ENCODE measurements at places on chromosomes 3 and 15. TPM values are rescaled to one million over a fixed set of nuclear protein-coding genes. Genes with fewer than 3 reads are reported as not detected.

The GASK1A gene
- total RNA-seq = 0.14 TPM

The GOLGA8H gene
- total RNA-seq = not detected

The BDH1 gene
- 77.7 TPM for total RNA-seq

The C2CD4A gene
- not detected for total RNA-seq

The PCLAF gene
- 1.5 TPM for total RNA-seq

The ATP2B2 gene
- not detected for total RNA-seq

The PAQR5 gene
- total RNA-seq = not detected

The APH1B gene
- 28.5 TPM for total RNA-seq

The ZNF385D gene
- total RNA-seq = not detected

GRCh38 chr3:31167666-31168065 lies 273.2 kb upstream of the GADL1 start:
- no peaks in the 10 kb centered on the region for H3K36me3 ChIP-seq
- no peak overlapping the region for H3K27ac ChIP-seq
- H3K27me3 ChIP-seq = no peaks in the 10 kb centered on the region

GRCh38 chr3:34882764-34883163 lies 756.6 kb upstream of the ARPP21 start:
- no peaks in the 10 kb centered on the region for H3K27me3 ChIP-seq
- no peak overlapping the region for H3K4me3 ChIP-seq
- no peaks in the 10 kb centered on the region for H3K4me1 ChIP-seq
- no peak for DNase-seq
- no peak overlapping the region for H3K27ac ChIP-seq

DNA sequence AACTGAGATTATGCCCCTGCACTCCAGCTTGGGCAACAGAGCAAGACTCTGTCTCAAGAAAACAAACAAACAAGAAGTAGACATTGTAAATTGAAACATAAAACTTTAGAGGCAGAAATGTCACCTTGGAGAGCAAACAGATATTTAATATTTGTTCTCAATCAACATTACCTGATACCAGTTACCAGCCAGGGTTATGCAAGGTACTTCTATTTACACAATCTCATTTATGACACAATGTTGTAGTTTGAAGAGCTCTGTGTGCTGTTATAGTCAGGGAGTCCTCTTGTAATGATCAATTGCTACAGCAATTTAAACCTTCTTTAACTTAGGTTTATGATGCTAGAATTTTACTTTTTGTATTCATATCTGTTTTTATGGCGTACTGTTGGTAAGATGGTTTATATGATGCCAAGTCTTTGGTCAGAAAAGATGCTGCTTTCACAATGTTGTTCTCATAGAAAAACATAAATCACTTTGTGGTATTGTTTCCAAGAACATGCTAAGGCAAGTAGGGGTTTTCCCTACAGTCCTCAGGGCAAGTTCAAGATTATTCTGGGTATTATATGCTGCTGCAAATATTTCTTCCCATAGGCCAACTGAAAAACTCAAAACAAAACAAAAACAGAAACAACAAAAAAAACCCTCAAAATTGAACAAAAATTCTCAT lies 173.5 kb downstream of the TNIK start:
- no peak for DNase-seq
- H3K4me3 ChIP-seq = peak overlapping the region; percentile 29
- no peak overlapping the region for H3K27ac ChIP-seq
- peaks cover 7% of the 10 kb centered on the region for H3K36me3 ChIP-seq
- H3K27me3 ChIP-seq = no peaks in the 10 kb centered on the region
- H3K4me1 ChIP-seq = peaks cover 45% of the 10 kb centered on the region

DNA sequence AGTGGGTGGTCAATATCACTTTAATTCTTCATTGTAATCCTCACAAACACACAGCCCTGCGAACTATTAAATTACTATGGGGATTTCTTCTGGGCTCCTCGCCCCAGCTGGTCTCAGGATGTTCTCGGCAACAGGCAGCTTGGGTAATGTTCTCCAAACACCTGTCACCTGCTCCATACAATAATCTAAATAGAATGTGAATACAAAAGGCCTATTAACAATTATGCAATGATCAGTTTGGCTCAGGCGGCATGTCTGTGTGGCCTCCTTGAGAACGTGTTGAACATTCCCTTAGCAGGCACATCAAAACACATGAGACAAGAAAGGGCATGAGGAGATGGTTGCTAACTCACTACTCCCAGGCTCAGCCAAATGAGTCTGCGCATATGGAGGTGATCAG lies 158.6 kb upstream of the KBTBD8 start:
- H3K4me1 ChIP-seq = no peaks in the 10 kb centered on the region
- H3K27me3 ChIP-seq = peaks cover 5% of the 10 kb centered on the region
- no peak overlapping the region for H3K27ac ChIP-seq
- DNase-seq = no peak

DNA sequence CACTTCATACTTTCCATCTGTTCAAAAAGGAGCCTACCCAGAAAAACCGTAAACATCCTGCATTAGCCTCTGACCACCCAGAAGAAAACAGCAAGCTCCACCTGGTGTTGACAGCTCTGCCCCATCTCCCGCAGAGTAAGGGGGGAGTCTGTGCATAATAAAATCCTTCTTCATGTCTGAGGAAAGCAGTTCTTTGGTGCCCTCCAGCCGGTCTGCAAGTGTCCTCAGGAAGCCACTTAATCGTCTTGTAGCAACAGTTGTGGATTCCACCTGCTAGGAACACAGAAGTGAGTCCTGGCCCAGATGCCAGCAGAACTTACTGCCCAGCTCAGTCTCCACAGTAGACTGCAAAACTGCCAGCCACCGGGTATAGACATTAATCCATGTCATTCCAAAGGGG lies 22.5 kb downstream of the RIOX2 start:
- no peaks in the 10 kb centered on the region for H3K27me3 ChIP-seq
- peaks cover 57% of the 10 kb centered on the region for H3K36me3 ChIP-seq
- H3K4me1 ChIP-seq = no peaks in the 10 kb centered on the region

DNA sequence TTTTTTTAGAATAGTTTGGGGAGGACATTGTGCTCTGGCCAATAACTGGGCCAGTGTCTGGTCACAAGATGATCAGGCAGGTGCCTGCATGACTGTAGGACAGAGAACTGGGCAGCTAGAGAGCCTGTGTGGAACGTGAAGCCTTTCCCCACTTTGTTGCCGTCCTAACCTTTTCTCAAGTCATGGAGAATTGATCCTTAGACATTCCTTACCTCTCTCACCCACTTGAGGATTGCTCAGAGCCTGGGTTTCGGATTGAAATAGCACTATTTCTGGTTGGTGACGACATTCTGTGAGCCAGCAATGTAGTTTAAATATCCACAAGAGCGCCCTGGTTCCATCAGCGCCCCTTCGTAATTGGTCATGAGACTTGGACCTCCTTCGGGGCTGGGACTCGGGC lies 138.4 kb downstream of the IGF1R start:
- no peaks in the 10 kb centered on the region for H3K36me3 ChIP-seq
- no peak overlapping the region for H3K27ac ChIP-seq
- H3K4me3 ChIP-seq = no peak overlapping the region
- peaks cover 72% of the 10 kb centered on the region for H3K4me1 ChIP-seq
- peaks cover 4% of the 10 kb centered on the region for H3K27me3 ChIP-seq
- DNase-seq = no peak

DNA sequence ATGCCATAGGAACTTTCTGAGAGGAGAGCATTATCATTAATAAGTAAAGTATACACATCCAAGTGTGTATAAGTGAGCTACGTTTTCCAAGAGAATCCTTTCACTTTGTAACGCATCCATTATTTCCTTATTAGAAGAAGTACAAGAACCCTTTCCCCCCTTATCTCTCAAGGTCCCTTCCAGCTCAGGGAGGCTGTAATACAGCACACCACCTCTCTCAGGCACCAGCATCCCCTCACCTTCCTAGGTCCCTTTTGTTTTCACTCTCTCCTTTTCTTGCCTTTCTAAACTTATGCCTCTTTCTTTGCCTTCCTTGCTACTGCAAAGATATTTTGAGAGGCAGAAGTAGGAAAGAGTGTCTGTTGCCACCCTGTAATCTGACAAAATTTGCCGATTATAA lies 446.0 kb downstream of the GRM7 start:
- no peaks in the 10 kb centered on the region for H3K4me1 ChIP-seq
- H3K4me3 ChIP-seq = no peak overlapping the region
- no peaks in the 10 kb centered on the region for H3K36me3 ChIP-seq
- DNase-seq = no peak

DNA sequence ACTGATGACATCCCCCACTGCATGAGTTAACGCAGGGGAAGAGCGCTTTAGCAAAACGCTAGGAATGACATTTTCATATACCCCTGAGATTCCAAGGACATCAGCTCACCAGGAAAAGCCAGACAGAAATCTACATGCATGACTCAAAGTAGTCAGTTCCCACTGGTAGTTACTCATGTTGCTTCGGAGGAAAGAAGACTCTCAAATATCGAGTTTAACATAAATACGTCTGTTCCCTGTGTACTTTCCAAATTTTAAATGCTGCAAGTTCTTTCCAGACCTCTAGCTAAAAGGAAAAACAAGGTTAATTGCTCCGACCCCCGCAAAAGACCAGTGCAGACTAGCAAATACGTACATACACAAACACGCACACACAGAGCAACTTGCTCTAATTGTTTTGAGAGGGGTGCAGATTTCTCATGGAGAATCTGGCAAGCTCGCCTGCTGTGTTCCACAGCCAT lies 115.4 kb upstream of the PRICKLE2 start:
- H3K4me3 ChIP-seq = no peak overlapping the region
- H3K27ac ChIP-seq = no peak overlapping the region
- peaks cover 7% of the 10 kb centered on the region for H3K27me3 ChIP-seq
- no peaks in the 10 kb centered on the region for H3K4me1 ChIP-seq

- peaks cover 68% of the 10 kb centered on the region for H3K4me1 ChIP-seq
- H3K27me3 ChIP-seq = no peaks in the 10 kb centered on the region
- DNase-seq = no peak
- H3K4me3 ChIP-seq = peak overlapping the region; percentile 95
- no peaks in the 10 kb centered on the region for H3K36me3 ChIP-seq
- H3K27ac ChIP-seq = peak overlapping the region; percentile 98
Measured at GRCh38 chr15:44726136-44726535, 10.2 kb upstream of the TRIM69 start.

DNA sequence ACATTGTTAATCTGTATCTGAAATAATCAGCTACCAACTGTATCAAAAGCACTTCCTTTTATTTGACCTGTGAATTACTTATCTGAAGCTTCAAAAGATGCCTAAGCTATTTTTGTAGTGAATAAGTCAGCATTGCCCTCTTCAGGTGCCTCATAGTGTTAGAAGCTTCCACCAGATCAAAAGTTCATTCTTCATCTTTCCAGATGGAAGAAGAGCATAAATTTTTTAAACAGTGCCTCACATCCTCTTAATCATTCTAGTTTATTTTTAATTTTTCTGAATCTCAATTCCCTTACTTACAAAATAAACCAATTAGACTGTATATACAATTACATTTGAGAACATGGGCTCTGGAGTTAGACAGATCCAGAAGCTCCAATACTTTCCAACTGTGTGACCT lies 65.0 kb downstream of the MYO5A start:
- H3K4me3 ChIP-seq = no peak overlapping the region
- no peak overlapping the region for H3K27ac ChIP-seq
- peaks cover 12% of the 10 kb centered on the region for H3K36me3 ChIP-seq
- peaks cover 33% of the 10 kb centered on the region for H3K4me1 ChIP-seq
- DNase-seq = no peak
- no peaks in the 10 kb centered on the region for H3K27me3 ChIP-seq

GRCh38 chr3:169218314-169218983 lies 445.1 kb downstream of the MECOM start:
- no peak overlapping the region for H3K27ac ChIP-seq
- no peak for DNase-seq
- no peak overlapping the region for H3K4me3 ChIP-seq
- no peaks in the 10 kb centered on the region for H3K36me3 ChIP-seq

DNA sequence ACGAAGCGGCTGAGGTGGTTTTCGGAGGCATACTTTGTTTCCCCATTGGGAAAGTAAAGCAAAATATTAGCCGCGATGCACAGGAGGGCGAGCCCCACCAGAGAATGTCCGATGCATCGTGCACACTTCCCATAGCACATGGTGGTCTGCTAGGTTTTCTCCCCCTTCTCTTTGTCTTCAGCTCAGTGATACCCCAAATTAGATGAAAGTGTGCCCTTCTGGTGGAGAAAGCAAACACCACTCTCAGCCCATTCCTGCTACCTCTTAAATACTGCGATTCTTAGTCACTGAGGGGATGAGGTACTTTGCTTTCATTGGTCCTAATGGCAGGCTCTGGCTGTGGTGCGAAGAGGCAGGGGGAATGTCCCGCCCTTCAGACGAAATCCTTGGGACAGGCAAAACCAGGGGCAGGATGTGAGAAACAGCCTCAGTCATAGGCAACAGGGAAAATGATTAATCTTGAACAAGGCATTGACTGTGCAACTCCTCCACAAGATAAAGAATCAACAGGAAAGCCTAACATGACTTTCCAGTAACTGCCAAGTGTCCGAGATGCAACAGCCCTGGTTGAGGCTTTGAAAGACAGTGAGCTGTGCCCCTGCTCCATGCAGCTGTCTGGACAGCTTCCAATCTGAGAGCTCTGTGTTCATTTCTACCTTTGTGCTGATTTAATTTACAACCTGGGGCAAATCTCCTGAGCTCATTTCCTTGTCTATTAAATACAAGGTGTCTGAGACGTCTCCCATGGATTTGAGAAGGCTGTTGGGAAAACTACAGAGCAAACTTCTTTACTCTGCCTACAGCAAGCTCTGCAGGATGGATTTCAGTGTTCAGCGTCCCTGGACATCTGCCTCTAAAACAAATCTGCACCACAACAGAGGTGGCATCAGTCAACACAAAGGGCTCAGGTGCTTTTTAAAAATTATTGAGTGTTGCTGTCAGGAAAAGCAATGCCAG lies at the start of gene TM4SF1:
Gene TM4SF1, minus strand, starts transcription at position 242 of the 957 bp plus-strand sequence. Its CDS starts 102 bp downstream, at position 140.
- H3K27me3 ChIP-seq = peaks cover 8% of the 10 kb centered on the region
- H3K4me3 ChIP-seq = no peak within 1 kb of the TSS
- DNase-seq = no peak

DNA sequence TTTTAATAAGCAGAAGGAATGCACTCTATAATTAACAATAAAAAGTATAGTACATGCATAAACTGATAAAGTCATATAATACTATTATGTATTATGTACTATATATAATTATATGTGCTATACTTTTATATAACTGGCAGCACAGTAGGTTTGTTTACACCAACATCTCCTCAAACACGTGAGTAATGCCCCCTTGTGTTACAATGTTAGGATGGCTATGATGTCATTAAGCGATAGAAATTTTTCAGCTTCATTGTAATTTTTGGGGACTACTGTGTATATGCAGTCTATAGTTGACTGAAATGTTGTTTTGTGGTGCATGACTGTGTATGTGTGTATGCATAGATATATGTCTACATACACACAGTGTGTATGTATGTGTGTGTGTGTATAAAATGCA lies 100.6 kb downstream of the SLMAP start:
- H3K4me3 ChIP-seq = no peak overlapping the region
- DNase-seq = no peak
- no peaks in the 10 kb centered on the region for H3K27me3 ChIP-seq
- no peak overlapping the region for H3K27ac ChIP-seq

DNA sequence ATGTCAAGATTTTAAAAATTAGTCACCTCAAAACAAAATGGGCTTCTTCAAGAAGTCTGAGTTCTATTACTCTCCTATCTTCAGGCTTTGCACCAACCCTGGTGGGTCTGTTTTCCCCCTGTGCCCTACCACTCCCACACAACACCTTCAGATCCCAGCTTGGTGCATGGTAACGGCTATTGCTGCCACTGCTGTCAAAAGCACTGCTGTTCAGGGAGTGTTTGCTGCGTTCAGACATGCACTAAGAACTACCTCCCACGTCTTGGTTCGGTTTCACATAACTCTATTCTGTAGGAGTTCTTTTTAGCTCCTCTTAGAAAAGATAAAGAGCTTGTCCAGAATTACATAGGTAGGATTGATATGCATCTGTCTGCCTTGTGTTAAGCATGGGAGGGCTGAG lies 799.2 kb downstream of the NR2F2 start:
- H3K36me3 ChIP-seq = no peaks in the 10 kb centered on the region
- no peak overlapping the region for H3K4me3 ChIP-seq
- no peak for DNase-seq
- H3K27ac ChIP-seq = no peak overlapping the region
- no peaks in the 10 kb centered on the region for H3K4me1 ChIP-seq
- H3K27me3 ChIP-seq = no peaks in the 10 kb centered on the region
